ENCODE measurements at places on chromosomes 5 and 9. TPM values are rescaled to one million over a fixed set of nuclear protein-coding genes. Genes with fewer than 3 reads are reported as not detected.

The GDNF gene
- 1.5 TPM for total RNA-seq

- peak; percentile 41 for DNase-seq
Measured at GRCh38 chr5:86679529-86679928, 61.8 kb downstream of the COX7C start.

The MAP3K1 gene
- 62.2 TPM for total RNA-seq

The OTP gene
- not detected for total RNA-seq

DNA sequence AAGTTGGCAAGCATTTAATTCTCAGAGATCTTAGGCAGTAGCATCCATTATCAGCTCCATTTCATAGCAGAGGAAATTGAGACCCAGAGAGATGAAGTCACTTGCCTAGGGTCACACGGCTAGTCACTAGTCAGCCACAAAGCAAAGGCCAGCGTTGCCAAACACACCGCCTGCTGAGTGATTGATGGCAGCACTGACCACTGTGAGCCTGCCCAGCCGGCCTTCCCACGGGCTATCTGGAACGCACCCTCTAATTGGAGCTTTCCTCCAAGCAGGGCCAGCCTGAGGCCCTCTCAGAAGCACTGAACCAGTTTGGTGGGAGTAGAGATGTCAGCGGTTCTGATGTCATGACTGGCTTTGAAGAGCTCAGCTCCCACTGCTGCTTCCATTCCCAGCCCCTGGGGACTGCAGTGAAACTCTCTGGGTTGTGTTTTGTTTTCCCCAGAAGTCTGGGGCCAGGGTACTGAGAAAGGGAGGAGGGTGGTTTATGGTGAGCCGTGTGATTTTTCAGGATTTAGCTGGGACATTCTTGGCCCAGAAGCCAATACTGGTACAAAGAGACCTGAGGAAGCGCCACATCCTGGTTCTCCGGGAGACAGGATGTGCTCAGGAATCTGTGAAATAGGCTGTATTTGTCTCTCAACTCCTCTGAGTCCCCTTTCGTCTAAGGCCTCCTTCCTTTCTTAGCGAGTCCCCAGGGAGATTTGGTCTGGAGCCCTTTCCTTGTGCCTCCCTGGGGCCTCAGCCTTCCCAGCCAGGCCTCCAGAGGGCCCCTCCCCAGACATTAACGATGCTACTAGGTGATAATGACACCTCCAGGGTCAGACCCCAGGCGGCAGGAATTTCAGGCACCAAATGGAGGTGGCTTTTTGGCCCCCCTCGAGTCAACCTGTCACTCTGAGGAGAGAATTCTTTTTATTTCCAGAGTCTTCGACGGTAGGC lies 44.5 kb downstream of the SPRY4 start:
- no peak for DNase-seq

DNA sequence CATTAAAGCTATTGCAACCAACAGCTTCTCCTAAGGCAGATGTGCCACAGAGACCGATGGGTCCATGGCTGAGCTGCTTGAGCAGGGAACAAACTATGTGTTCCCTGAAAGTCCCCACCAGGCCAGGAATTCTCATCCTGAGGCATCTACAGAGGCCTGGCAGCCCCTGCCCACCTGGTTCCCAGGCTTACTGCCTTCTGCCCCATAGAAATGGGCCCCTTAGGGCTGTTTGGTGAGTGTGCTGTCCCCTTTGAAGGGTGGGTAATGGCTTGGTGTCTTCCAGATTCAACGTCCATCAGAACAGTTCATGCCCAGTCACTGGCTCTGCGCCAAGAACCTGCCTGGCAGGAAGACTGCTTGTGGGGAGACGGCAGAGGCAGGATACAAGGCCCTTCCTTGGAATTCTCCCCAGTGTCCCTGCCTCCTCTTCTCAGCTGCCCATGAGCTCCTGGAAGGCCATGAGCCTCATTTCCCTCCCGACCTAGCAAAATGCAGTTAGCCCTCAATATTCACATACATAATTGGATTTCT lies 3.8 kb upstream of the COL27A1 start:
- no peak for DNase-seq

GRCh38 chr5:167598166-167598565 lies 693.3 kb upstream of the WWC1 start:
- DNase-seq: no peak

The KIF3A gene
- 17.6 TPM for total RNA-seq

The GRXCR2 gene
- not detected for total RNA-seq

The FOXD4L3 gene
- total RNA-seq: not detected

DNA sequence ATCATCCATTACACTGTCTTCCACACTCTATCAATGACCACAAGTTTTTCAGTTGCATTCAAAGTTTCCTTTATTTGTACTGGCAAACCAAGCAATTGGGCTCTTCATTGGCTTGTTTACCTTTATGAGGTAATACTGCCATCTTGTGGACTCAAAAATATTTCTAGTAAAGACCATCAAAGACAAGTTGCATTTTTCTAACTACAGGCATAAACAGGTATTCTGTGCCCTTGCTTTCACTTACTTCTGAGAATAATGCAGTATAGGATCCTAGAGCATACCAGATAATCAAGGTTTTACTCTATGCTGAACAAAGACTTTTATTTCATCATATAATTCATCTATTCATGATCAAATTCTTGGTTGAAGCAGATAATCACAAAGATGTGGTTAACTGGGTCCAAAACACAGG lies 173.7 kb upstream of the POU5F2 start:
- no peak for DNase-seq

GRCh38 chr5:132681476-132681831 lies 7.7 kb downstream of the IL4 start:
- no peak for DNase-seq

DNA sequence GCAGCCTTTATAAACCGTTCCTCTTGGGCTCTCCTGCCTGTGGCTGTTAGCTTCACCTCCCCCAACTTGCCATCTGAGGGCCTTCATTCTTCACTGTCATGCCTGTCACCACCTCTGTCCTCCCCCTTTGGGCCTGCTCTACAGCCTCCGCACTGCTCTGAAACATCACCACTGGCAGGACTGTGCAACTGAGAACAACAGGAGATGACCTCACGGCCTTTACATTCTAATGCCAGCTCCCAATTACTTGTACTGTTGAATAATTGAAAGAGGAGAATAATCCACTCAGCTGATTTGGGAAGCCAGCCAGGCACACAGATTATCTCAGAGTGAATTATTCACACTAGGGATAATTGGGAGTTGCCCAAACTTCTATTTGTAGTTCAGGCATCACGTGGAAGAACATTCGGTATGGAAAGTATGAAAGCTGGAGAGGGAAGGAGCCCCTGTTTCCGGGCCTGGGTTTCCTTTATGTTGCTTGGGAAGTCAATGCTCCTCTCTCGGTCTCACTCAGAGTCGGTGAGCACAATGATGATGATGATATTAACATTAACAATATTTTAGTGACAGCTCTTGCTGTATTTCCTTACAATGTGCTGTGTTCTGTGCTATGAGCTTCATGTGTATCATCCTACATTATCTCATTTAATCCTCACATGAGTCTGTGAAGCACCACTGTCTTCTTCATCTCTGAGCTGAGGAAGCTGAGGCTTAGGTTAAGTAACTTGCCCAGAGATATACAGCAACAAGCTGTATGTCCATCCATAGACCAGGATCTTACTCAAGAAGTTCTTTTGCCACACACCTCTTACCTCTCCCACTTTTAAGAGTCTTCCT lies 99.3 kb upstream of the LRRTM2 start:
- no peak for DNase-seq

DNA sequence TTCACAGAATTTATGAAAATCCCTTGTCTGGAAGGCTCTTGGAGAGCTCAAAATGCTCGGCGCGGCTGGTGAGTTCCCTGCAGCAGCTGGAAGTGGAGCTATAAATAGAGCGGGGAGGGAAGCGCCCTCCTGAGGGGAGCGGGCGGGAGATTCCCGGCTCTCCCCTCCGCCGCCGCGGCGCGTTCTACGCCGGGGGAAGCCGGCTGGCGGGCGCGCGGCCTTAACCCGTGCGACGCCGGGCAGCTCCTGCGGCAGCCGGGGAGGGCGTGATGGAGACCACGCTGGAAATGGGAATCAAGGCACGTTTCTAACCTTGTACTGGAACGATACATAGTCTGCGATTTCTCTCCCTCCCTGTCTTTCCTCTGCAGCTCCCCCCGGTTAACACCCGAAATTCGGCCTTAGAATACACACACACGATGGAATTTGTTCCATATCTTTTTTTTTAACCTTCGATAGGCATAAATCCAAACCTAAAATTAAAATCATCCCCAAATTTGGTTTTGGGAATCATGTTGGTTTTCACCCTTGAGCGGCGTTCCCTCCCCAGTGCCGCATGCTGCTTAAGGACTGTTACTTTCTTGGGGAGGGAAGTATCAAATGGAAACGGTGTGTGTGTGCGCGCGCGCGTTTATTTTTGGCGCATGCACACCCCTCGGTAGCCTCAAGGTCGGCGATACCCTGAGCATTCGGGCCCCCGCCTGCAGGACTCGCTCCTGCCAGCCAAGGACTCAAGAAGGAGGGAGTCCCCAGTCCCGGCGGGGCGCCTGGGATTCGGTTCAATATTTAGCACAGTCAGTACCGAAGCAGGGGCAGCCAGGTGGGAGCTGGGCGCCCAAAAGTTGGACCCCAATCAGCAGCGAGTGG lies 306.3 kb upstream of the KCNN2 start:
- DNase-seq: peak; percentile 59

DNA sequence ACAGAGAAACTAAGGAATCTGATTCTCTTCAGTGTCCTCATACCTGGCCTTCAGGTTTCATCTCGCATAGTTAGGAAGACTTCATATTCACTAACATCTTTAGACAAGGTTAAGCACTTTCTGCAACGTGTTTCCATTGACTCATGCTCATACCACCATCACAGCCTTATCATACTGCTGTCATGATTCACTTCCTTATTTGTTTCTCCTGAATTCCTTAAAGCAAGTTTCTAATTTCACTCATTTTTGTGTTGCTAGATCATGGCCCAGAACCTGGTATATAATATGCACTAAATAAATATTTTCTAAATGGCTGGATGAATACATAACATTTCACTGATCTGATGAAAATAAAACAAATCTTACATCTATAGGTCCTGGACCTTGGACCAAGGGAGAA lies 472.9 kb downstream of the PRELID2 start:
- no peak for DNase-seq

Data from urinary bladder (tissue), 4 donors.